ENCODE measurements at places on chromosomes 12 and 14.

DNA sequence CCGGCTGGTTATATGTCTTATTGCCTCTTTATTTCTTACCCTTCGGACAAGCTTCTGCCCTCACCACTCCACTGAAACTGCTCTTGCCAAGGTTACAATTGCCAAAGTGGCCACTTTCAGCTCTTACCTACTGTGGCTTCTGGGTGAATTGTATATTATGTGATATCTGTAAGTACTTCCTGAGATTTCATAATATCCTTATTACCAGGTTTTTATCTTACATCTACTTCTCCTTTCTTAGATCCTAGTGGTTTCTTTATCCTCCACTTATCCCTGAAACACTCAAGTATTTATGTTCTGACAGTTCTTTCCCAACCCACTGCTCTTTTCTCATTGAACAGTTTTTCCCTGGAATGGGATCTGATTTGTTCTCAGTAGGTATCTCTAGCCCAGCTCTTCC lies 10.5 kb downstream of the CELA1 start:
- no peak for DNase-seq

DNA sequence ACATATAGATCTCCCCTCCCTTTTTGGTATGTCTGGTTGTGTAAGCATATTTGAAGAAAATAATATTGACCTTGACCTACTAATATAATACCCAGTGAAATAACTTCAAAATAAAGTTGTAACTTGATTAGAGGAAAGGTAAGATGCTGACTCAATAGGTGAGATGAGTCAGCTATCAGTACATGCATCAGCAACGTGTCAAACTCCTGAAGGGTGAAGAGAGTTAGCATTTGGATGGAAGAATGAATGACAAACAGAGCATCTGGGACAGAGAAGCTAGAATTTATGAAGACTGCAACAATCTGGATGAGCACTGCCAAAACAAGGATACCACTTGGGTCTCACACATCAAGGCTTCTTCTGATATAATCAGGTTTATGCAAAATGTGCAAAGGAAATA lies 74.9 kb downstream of the PPP2R5E start:
- no peak for DNase-seq

DNA sequence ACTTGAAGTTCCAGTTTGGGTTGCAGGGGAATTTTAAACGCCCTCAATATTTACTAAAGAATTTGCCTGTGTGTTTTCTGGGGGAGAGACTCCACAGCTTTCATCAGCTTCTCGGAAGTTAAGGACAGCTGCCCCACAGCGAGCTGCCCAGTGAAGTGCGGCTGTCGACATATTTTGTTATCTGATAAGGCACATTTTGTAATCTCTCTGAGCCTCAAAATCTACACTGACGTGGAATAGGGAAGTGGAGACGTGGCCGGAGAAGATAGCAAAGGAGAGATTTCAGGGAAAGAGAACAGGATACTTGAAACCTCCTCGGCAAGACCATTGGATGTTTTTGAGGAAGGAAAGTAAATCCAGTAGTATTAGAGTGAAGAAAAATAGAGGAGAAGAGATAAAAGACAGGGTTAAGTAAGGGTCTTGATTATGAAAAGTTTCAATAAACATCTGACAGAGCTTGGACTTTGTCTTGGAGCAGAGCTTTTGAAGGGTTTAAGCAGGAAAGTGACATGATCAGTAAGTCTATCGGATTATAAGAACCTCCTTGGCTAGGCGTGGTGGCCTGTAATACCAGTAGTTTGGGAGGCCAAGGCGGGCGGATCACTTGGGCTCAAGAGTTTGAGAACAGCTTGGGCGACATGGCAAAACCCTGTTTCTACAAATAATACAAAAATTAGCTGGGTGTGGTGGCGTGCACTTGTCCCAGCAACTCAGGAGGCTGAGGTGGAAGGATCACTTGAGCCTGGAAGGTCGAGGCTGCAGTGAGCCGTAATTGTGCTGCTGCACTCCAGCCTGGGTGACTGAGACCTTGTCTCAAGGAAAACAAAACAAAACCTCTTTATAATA lies 1.1 kb downstream of the POLR3B start:
- peak; percentile 0 for DNase-seq

DNA sequence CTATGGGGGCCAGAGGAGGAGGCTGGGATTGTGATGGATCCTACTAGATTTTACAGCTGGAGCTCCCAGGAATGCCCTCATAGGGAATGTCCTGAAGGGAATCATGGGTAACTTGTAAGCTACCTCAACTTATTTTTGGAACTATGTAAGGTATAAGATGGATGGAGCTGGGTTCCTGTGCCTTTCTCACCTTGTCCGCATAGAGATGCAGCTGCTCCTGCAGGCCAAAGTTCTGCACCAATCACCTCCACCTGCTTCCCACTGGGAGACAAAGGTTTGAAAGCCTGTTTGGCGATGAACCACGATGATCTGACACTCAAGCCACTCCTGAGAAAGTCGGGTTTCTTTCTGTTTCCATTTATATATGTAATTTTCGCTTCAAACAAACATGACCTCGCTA lies 648 bp upstream of the AKAP5 start:
- DNase-seq: no peak

DNA sequence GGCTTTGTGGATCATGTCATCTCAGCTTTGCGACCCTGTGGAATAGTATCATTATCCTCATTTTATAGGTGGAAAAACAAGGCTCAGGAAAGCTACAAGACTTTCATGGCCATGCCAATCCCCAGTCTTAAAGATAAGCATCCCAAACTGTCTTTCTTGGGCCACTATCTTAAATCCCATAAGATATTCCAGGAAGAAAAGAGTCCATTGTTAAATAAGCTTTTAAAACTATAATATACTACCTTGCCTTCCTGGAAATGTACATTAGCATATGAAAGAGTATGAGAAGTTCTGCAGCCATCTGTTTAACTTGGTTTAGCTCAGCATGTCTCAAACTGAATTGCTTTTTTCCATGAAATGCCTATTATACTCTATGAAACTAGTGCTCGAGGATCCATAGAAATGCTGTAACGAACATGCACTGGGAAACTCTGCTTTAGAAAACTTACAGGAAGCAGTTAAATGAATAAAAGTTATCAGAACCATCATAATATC lies 77.1 kb downstream of the B4GALNT3 start:
- no peak for DNase-seq

- DNase-seq: no peak
These were observed 126.1 kb downstream of the SLC38A6 start for GRCh38 chr14:61106959-61107641.

- DNase-seq: no peak
These were observed 350.1 kb downstream of the CCDC91 start for GRCh38 chr12:28540324-28540714.

DNA sequence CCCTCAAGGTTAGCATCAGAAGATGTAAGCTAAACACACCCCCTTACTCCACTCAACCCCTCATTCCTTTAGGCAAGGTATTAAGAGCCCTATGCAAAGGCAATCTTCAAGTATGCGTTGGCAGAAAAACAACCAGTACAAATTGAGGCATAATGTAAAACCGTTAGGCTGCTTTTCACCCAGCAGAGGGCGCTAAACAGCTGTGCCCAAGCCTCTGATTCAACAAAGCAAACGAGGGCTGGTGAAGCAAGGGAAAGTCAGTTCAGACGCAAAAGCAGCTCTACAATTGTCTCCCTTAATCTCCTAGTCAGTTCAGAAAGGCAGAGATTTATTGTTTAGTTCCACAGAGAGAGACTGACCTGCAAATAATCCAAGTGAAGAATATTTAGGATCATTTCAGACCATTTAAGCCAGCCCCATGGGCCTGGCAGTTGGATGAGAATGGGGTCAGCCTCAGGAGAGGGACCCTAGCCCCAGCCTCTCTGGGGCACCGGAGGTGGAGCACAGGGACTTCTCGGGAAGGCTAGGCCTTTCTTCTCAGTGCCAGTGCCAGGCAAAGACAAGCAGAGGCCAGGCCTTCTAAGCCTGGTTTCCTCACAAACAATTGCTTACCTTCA lies 23.5 kb downstream of the DCAF5 start:
- DNase-seq: peak; percentile 53

DNA sequence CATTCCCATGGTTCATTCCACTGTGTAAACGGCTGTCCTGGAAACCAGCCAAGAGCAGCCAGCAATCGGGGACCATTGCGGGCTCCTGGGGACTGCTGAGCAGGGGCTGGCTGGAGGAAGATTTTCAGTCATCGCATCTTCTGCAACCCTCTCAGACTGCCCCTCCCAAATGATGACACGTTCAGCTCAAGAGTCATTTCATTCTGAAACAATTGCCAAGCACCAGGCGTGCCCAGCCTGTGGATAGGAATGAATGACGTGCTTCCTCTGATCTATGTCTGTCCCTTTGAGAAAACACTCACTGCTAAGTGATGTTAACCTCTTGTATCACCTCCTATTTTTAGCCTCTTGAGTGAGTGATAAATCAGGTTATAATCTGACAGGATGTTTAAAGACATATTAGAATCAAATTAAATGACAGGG lies 62.0 kb downstream of the NDUFA12 start:
- DNase-seq: peak; percentile 22
